Esophagus mucosa (tissue), 1 donor: ENCODE measurements at places on chromosomes 5 and 9.

GRCh38 chr5:65248896-65249295 is 232.8 kb downstream of the ADAMTS6 start:
- no peak for ATAC-seq

DNA sequence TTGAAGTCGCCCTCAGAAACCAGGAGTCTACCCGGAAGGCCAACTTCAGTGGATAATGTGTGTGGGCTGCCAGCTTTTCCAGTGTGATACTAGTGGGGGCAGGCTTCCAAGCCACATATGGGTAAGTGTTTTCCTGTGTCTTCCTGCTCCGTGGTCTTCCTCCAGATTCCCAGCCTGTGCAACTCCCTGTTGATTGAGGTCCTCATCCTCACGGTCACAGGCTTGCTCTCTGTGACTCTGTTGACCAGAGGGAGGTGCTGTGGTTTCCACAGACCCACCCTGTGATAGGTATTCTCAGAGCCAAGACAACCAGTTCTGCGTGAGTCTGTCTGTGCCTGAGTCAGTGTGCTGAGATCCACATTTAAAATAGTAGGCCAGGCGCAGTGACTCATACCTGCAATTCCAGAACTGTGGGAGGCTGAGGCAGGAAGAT is 388.0 kb upstream of the IRX2 start:
- peak; percentile 97 for ATAC-seq

GRCh38 chr9:15404171-15404570 is 18.5 kb upstream of the SNAPC3 start:
- ATAC-seq = no peak

DNA sequence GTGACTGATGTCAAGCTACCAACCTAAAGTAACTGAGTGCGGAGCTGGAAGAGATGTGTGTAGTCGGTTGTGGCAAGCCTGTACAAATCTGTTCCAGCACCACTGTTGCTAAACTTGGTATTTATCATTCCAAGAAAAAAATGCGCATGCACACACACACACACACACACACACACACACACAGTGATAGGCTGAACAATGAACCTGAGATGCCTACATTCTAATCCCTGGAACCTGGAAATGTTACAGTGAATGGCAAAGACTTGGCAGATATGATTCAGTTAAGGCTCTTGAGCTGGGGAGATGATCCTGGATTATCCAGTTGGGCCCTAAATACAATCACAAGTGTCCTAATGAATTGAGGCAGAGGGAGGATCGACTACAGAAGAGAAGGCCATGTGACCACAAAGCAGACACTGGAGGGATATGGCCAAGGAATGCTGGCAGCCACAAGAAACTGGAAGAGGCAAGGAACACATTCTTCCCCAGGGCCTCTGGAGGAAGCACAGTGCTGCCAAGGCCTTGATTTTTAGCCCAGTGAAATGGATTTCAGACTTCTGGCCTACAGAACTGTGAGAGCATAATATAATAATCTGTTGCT is 49.7 kb upstream of the LHFPL2 start:
- peak; percentile 68 for ATAC-seq

- no peak for ATAC-seq
Observed at GRCh38 chr9:113238202-113238858, 17.0 kb downstream of the SLC31A1 start.

- ATAC-seq = peak; percentile 55
Observed at GRCh38 chr5:103808464-103809106, 246.0 kb upstream of the NUDT12 start.

DNA sequence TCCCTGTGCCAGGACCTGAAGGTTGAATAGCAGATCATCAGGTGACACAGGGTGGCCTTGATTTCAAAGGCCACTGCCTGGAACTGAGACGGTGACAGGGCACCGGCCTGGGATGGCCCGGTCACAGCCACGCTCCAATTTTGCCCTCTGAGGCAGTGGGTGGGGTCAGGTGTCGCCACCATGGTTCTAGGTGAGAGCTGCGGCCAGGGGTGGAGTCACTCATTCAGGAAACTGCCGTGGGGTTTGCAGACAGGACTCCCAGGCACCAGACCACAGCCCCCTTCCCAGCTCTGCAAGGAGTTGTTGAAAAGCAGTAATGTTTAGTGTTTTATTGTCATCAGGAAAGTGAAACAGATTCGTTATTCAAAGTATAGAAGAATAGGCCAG is 17.3 kb upstream of the RNU6ATAC start:
- no peak for ATAC-seq

- no peak for ATAC-seq
Observed at GRCh38 chr9:3908731-3909130, 382.9 kb upstream of the RFX3 start.

- ATAC-seq = peak; percentile 21
Observed at GRCh38 chr5:39072925-39073766, 1.1 kb downstream of the RICTOR start.

GRCh38 chr9:94472806-94473360 is 82.0 kb upstream of the PCAT7 start:
- ATAC-seq = no peak

GRCh38 chr5:36751886-36752285 is 124.7 kb upstream of the NIPBL start:
- no peak for ATAC-seq

DNA sequence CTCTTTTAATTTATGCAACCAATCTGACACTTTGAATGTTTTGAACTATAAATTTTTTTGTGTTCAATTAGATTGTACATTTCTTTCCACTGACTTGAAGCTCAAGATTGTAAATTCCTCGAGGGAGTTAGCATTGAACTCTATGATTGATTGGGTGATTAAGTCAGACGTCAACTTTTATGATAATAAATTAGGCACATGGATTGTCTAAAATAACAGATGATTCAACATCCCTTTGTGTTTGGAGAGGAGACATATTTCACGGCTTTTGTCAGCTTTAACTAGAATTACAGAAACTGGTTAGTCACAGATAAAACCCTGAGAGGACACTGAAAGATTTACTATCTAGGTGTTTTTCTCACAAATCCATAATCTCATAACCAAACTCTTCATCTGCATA is 32.7 kb upstream of the TXNDC8 start:
- ATAC-seq = peak; percentile 83

- peak; percentile 59 for ATAC-seq
Observed at GRCh38 chr9:6305954-6306563, 22.1 kb upstream of the TPD52L3 start.

DNA sequence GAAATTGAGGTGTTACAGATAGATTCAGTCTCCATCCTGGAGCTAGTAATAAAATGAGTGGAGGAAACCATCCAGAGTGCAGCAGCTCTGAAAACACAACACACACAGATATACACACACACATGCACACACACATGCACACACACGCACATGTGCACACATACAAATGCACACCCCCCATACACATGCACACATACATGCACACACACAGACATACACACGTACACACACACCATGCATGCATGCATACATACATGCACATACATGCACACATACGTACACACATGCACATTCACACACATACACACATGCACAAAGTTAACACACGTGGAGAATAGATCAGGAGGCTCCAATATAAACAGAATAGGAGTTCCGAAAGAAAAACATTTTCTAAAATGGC is 21.0 kb upstream of the OBP2B start:
- ATAC-seq = no peak

GRCh38 chr9:124359855-124360678 is 55.2 kb downstream of the PSMB7 start:
- ATAC-seq = no peak

GRCh38 chr5:78554670-78555069 is 93.9 kb downstream of the LHFPL2 start:
- ATAC-seq = no peak

GRCh38 chr9:76943054-76943453 is 37.1 kb upstream of the PRUNE2 start:
- ATAC-seq = no peak

- no peak for ATAC-seq
Observed at GRCh38 chr9:109934857-109935215, 154.8 kb downstream of the PALM2AKAP2 start.

DNA sequence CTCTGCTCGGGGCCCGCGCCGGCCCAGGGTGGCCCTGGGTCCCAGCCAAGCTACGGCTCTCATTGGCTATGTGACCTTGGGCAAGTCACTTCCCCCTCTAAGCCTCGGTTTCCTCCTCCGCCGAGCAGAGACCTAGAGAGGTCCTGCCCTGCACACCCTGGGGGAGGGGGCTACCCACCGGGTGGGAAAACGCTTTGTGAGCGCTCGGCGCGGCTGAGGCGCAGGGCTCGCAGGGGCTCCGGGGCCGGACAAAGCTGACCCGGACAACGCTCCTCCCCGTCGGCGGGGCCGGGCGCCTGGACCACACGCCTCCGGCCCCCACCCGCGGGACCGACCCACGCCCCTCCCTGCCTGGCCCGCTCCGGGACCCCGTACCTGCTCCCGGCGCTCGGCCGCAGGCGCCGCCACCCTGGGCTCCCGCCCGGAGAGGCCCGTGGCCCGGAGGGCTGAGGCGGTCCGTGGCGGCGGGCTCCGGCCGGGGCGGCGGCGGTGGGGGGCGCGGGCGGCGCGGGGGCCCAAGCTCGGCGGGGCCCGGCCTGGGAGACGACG is 85.7 kb upstream of the MELK start:
- ATAC-seq = peak; percentile 29

- ATAC-seq = no peak
Observed at GRCh38 chr5:141617682-141618029, 1.1 kb downstream of the DIAPH1 start.

- no peak for ATAC-seq
Observed at GRCh38 chr5:79516986-79517385, 3.1 kb upstream of the HOMER1 start.

GRCh38 chr5:147417135-147417813 is 92.6 kb downstream of the DPYSL3 start:
- peak; percentile 86 for ATAC-seq

GRCh38 chr9:2788919-2789318 is 55.0 kb downstream of the PUM3 start:
- no peak for ATAC-seq

GRCh38 chr9:123883634-123884033 is 46.3 kb downstream of the DENND1A start:
- ATAC-seq = no peak

GRCh38 chr9:108383796-108384195 is 472.0 kb downstream of the ACTL7B start:
- ATAC-seq = no peak

DNA sequence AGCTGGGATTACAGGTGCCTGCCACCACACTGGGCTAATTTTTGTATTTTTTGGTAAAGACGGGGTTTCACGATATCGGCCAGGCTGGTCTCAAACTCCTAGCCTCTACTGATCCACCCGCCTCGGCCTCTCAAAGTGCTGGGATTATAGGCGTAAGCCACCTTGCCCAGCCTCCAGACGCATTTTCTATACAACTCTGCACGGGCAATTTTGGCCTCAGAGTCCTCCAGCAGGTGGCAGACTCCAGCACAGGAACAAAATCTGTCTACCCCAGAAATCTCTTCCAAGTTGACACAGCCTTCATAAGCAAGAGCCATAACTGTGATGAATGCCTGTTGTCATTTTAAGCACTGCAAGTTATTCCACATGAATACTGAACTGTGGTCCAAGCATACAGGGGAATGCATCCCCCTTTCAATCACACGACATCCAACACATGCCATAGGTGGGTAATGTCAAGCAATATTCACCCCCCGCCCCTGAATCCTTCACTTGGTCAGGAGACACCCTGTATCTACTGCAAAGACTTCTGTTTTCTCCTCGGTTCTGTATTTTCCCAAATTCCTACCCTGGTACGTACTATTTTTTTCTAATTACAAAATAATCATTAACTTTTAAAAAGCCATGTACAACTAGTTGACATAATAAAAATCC is 50.8 kb downstream of the ALDH7A1 start:
- peak; percentile 45 for ATAC-seq

DNA sequence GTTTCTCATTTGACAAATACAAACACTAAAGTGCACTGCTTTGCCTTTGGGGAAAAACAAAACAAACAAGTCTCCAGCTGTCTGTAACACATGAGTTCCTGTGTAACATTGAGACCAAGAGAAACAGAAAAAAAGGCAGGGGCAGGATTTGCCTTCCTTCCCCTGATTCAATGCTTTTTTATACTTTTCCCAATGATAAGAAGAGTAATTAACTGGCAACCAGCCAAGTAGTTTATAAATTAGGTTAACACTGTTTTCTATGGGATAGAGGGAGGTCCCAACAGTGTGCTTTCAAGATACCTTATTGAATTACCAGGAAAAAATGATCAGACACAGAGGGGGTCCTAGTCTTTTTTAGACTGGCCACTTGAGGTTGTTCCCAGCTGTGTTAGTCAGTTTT is 346.8 kb downstream of the TRIM36 start:
- no peak for ATAC-seq

DNA sequence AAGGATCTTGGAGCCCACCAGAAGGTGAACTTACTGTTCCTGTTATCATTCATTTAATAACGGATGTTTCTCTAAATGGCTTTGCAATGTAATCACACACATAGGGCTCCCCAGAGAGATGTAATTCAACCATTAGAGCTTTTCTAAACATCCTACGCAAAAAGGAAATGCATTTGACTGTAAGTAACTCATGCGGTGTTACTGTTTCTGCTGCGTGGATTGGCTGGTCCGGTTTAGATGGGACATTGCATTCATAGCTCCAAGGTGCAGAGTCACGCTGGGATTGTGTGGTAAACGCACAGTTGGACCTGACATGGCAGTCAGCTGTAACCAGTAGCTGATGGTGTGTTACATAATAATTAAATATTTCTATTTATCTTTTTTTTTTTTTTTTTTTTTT is 185.5 kb upstream of the OTULINL start:
- no peak for ATAC-seq

GRCh38 chr9:136566901-136567300 is 21.1 kb upstream of the NOTCH1 start:
- ATAC-seq = no peak

GRCh38 chr5:53298841-53299240 is 181.6 kb upstream of the FST start:
- no peak for ATAC-seq

DNA sequence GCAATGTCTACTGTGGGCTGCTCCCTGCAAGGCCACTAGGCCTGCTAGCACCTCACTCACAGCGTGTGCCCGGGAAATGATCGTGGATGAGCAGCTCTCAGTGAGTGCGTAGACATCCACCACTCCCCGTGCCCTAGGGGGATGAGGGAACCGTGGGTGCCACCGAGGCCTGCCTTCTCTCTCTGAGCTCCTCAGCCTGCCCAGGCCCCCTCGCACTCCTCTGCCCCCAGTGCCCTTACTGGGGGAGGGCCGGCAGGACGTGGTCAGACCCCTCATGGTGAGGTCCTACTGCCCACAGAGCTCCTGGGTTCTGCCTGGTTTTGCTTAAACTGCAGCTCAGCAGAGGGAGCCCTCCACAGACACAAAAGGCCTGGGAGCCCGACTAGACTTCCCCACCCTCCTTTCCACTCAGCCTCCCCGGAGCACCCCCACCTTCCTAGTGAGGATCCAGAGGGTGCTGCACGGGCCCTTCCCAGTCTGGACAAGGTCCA is 220.0 kb downstream of the CACNA1B start:
- ATAC-seq = no peak

GRCh38 chr9:128429513-128430086 is 8.9 kb downstream of the CERCAM start:
- ATAC-seq = no peak
